ENCODE measurements at places on chromosomes 1 and 21.

GRCh38 chr1:4494558-4494957 is 159.9 kb upstream of the AJAP1 start:
- DNase-seq = no peak

DNA sequence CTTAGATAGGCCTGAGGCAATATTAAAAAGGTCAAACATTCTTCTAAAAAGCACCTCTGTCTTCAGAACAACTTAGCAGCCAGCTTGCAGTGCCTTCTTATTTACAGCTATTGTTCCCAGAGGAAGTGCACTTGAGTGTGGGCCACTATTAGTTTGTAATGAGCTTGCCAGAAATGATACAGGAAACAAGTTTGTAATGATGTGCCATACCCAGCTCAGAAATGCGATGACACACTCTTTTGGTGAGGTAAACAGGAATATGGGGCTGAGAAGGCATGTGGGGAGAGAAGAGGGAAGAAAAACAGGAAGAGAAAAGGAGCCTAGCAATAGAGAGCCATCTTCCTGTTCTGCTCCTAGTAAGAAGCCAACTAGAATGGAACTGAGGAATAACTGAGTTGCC is 295.4 kb downstream of the AGBL4 start:
- no peak for DNase-seq

DNA sequence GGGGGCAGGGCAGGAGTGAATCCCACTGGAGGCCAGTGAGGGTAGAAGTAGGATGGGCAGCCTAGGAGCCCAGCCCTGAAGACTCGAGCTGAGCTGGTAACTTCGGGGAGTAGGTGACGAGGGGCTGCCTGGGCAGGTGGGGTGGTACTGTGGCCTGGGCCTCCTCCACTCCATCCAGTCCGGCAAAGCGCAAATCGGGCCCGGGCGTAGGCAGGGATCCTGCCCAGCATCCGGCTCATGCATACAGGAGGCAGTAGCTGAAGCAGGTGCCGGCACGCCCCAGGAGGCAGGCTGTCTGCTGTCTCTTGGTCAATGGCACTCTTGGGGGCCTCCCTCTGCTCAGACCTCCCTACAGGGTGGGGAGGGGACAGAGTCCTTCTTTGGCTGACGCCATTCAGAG is 1.3 kb upstream of the TNFRSF25 start:
- no peak for DNase-seq

DNA sequence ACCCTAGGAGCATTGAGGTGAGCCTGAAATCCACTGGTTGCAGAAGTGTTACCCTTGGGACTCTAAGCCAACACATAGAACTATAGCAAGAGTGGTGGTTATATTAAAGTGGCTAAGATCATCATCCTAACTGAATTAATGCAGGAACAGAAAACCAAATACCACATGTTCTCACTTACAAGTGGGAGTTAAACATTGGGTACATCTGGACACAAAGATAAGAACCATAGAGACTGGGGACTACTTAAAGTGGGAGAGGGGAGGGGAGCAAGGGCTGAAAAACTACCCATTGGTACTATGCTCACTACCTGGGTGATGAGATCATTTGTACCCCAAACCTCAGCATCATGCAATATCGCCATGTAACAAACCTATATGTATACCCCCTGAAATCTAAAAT is 100.0 kb downstream of the SLC25A24 start:
- DNase-seq = no peak

GRCh38 chr1:46434358-46434757 is 40.2 kb downstream of the FAAH start:
- DNase-seq = no peak

GRCh38 chr1:213286235-213286634 is 235.2 kb downstream of the RPS6KC1 start:
- DNase-seq = no peak

- DNase-seq = no peak
Observed at GRCh38 chr1:217360510-217360909, 270.4 kb downstream of the GPATCH2 start.

- DNase-seq = no peak
Observed at GRCh38 chr1:97245682-97246081, 524.1 kb downstream of the PTBP2 start.

DNA sequence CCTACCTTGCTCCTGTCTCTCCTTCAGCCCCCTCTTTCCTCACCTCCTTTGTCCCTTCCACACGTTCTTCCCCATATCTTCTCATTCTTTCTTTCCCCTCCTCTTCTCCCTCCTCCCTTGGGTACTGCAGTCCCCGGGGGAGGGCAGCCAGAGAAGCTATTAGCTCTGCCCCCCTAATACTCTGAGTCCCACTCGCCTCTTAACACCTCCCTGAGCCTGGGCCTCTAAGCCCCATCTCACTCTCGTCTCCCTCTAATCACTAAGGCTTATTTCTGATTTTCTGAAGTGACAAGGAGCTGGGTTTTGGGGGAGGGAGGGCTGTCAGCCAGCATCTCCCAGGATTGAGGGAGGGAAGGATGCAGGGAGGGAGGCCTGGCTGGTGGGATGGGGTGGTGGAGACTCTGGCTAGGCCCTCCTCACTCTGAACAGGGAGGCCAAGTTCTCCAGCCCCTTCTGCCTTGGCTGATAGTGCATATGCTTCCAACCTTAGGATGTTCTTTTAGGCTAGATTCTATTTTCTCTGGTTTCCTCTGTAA is 25.6 kb upstream of the DMBX1 start:
- no peak for DNase-seq
